Activated CD4-positive, alpha-beta T cell treated with anti-CD3 and anti-CD28 coated beads, Interleukin-10, Interleukin-2, amounts not matched to agents 100 ng/mL and 50 ng/mL, durations not matched to agents 16 hours and 8 hours (primary cell): ENCODE measurements at places on chromosomes 12 and 14.

- peak; percentile 32 for DNase-seq
Observed at GRCh38 chr14:99430491-99430890, 50.2 kb downstream of the SETD3 start.

- DNase-seq, result peak; percentile 82
Observed at GRCh38 chr12:98352218-98352811, 163.1 kb upstream of the TMPO start.

DNA sequence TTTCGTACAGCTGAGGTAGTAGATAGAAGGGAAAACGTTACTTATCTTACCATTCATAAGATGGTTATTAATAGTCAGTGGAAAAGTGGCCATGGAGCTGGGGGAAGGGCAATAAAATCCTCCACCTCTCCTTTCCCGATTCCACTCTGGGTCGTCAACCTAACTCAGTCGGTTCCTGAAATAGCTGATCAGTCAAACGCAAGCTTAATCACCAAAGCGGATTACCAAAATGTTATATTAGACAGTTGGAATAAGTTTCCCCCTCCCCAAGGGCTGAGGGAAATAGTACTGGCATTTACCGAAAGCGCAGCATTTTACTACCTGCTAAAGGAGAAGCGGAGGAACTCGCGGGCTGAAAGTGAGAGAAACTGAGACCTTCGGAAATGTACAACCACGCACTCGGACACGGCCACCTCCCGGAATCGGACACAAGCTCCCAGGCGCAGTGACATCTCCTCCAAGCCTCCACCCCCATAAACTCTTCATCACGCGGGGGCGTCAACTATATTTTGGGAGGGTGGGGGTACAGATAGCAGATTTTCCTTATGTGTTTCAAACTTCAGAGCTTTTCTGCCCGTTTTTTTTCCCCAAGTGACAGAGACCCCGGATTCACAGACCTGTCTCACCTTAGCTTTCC is 1.2 kb downstream of the PPM1H start:
- no peak for DNase-seq

DNA sequence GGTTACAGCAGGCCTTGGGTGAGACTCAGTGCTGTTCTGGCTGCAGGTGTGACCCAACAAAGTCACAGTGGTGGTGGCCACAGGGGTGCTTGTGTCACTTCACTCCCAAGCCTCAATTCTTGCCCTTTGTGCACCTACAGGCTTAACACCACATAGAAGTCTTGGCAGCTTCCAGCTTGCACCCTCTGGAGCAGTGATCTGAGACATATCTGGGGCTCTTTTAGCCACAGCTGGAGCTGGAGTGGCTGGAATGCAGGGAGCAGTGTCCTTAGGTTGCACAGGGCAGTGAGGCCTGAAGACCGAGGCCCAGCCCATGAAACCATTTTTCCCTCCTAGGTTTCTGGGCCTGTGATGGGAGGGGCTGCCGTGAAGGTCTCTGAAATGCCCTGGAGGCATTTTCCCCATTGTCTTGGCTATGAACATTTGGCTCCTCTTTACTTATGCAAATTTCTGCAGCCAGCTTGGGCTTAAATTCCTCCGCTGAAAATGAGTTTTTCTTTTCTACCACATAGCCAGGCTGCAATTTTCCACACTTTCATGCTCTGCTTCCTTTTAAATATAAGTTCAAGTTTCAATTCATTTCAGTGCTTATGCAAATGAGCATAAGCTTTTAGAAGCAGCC is 37.7 kb downstream of the ADAM21 start:
- no peak for DNase-seq

DNA sequence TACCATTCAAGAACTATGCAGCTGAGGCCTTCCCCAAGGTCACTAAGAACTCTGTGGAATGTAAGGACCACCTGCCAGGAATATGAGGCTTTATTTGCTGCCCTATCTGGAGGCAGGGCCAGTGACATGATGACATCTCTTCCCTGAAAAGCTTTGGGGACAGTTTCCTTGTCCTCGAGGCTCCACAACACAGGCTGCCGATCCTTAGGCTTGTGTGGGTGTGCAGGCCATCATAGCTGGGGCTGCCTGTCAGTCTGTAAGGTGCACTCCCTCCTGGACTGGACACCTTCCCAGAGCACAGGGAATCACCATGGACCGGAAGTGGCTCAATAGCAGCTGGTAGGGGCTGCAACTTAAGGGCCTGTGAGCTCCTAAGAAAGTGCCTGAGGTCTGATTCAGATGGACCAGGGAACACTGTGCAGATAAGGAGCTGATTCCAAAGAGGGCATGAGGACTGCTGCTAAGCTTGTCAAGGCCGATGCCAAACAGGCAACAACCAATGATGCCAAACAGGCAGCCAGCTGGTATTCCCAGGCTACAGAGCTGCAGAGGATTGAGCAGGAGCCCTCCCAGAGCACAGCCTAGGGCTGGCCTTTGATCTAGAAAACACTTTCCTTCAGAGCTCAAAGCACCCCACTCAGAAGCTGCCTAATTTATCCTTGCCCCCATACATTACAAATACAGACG is 84.3 kb downstream of the CRACR2A start:
- DNase-seq, result no peak

DNA sequence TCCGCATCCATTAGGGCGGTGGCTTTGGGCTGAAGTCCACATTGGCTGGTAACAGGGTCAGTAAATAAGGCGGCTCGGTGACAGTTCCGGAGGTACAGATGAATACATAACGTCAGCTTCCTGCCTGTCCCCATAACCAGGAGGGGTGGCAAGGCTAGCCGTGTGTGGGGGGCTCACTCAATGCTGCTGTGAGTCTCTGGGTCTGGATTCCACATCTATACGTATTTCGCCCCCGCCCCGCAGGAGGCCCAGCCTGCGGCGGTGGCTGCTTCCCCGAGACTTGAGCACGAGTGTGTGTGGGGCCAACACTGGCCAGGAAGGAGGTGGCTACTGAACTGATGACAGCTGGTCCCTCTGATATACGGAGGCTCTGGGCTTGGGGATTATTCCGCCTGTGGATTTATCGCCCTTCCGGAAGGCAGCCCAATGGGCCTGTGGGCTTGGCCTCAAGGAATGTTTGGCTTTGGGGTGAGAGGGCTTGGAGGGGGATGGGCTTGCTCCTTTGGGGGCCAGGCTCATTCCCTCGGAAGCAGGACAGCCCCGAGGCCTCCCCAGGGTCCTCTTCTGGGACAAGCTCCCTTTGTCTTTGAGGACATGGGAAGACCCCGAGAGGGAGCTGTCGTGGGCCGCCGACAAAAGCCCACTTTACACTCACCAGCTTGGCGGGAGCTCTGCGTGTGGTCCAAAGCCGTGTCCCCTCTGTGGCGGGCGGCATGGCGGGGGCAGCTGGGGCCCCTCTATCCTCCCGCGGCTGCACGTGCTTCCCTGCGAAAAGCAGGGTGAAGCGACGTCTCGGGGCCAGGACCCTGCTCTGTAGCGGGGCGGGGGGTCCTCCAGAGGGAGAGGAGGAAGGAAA is 82.1 kb downstream of the KIF26A start:
- no peak for DNase-seq

- DNase-seq, result no peak
Observed at GRCh38 chr12:75750716-75751306, 239.4 kb upstream of the KRR1 start.

DNA sequence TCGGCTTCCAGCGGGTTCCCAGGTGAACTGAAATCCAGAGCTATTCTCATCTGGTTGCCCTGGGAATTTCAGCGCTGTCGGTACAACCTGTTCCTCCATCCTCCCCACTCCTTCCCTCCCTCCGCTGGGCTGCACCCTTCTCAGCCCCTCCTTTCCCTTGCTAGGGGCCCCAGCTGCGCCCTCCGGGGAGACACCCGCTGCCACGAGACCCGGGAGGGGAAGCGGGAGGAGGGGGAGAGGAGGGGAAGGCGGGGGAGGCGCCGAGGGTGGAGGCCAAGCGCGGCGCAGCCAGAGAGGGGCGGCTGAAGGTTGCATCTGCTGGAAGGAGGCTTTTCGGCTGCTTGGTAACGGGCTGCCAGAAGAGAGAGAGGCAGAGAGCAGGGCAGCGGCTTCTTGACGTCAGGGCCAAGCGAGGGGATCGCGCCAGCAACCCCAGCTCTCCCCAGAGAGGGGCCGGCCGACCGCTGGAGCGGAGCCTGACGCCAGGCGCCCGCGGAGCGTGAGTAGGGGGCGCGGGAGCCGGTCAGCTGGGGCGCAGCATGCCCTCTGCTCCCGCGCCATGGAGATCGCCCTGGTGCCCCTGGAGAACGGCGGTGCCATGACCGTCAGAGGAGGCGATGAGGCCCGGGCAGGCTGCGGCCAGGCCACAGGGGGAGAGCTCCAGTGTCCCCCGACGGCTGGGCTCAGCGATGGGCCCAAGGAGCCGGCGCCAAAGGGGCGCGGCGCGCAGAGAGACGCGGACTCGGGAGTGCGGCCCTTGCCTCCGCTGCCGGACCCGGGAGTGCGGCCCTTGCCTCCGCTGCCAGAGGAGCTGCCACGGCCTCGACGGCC is at the start of gene KCNA5:
Gene KCNA5, plus strand, starts transcription at position 291 of the 831 bp plus-strand sequence. Its CDS starts 269 bp downstream, at position 560.
- no peak for DNase-seq

GRCh38 chr12:119409043-119409442 is 74.5 kb downstream of the CCDC60 start:
- no peak for DNase-seq

GRCh38 chr14:74015176-74015575 is 3.9 kb downstream of the ENTPD5 start:
- DNase-seq, result no peak

GRCh38 chr12:57188090-57188425 is 28.5 kb upstream of the NXPH4 start:
- no peak for DNase-seq
